ENCODE measurements at places on chromosomes 1 and 21.

GRCh38 chr1:239742416-239743109, 349.1 kb upstream of the FMN2 start:
- no peak for DNase-seq

GRCh38 chr21:44952929-44953627, 13.2 kb downstream of the SLX9 start:
- no peak for DNase-seq

DNA sequence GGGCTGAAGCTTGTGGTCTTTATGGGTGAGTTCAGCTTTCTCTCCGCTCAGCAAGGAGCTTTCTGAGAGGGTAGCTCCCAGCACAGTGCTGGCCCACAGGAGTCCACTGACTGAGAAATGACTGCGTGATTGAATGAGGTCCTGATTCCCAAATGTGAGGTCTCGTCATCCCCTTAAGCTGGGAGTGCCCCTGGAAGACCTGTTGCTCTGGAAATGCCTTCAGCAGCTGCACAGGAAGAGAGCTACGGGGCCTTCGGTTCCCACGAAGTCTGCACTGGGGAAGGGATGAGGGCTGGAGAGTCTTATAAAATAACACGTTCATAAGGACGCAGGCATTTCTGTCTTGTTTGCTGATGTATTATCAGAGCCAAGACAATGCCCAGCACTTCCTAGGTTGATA, 14.0 kb downstream of the TNNT2 start:
- no peak for DNase-seq

DNA sequence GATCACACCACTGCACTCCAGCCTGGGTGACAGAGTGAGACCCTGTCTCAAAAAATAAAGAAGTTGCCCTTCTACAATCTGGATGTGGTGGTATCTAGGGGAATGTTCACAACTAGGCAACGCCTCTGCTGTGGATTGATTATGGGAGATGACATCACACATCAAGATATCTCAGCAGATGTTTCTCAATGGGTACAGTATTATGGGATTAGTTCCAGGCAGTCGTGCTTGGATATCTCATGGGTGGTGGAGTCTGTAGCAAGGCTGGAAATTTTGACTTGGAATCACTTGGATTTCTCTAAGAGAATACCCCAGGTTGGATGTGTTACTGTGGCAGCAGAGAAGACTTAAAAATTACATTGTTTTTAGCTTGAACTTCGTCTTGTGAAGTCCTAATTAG, 7.7 kb downstream of the IFNAR2 start:
- DNase-seq: no peak

GRCh38 chr21:15333951-15334350, 269.2 kb upstream of the NRIP1 start:
- DNase-seq: no peak

GRCh38 chr1:32622806-32623681, 27.3 kb downstream of the ZBTB8OS start:
- DNase-seq: no peak

DNA sequence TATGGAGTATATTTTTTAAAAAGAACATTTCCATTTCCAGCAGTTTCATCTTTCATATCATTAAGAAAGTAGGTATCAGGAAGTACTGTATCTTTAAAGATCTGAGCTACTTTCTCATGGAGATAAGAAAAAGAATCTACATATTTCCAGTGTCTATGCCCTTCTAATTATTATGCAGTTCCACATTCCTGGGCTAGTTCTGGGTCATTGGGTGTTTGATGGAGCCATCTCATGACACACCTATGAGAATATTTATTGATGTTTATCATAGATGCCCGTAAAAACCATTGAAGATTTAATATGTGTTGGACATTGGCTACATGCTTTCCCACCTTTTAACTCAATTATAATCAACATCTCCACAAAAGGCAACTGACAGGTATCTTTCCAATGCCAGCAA, 21.0 kb downstream of the LCE4A start:
- DNase-seq: no peak

DNA sequence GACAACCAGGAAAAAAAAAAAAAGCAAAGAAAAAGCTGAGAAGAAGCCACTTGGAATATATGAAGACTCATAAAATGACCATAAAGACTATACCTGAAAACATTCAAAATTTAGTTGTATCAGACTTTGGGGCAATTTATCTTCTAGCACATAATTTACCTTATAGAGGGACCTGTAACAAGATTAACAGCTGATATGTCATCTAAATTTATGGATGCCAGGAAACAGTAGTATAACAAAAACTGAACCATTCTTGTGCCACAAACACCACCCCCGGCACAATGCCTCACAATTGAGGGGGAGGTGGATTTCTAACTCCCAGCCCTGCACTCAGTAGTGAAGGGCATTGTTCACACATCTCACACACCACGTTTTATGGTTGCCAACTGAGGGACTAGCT, 1352.0 kb downstream of the BRINP3 start:
- no peak for DNase-seq

- DNase-seq: no peak
Observed at GRCh38 chr1:27634177-27634984, 604 bp downstream of the FGR start.

DNA sequence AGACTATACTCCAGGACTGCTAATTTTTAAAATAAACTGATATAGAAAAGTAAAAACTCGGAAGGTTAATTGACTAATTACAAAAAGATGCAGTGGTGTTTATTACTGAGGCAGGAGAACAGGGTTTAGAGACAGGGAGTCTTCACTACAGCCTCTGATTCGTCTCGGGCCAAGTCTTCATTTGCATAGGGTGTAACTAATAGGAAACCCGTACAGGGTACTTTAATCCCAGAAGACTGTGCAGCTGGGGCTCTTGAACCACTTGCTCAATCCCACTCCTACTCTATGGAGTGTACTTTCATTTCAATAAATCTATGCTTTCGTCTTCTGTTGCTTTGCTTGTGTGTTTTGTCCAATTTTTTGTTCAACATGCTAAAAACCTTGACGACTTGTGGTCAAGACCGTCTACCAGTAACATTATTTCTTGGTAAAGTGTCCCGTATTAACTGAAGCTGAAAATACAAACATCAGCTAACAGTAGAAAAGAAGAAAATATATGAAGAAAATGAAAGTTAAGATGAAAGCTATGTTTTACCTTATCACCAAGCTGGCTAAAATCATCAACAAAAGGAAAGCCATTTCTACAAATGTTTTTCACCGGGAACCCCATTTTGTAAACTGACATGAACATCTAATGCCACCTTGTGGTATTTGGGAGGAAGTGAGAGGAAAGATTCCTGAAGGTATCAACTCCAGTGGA, 8.0 kb downstream of the SDHB start:
- no peak for DNase-seq

DNA sequence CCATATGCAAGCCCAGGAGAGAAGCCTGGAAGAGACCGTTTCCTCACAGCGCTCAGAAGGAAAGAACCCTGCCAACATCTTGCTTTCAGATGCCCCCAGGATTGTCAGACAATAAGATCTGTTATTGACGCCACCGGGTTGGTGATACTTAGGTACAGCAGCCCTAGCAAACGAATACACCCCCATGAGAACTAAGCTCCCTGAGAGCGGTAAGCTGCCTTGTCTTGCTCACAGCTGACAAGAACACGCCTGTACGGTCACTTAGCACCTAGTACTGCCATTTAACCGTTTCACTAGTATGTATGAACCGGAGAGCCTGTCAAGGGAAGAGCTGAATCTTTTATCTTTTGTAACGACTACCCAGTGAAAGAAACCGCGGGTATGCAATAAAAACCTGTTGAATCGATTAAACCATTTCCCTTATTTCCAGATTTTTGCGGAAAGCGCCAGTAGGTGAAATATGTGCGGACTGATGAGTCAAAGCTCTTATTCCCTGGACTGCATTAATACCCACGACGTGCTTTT, 619 bp upstream of the ZBTB8B start:
- no peak for DNase-seq

- DNase-seq: no peak
Observed at GRCh38 chr21:29557200-29557599, 258.5 kb downstream of the BACH1 start.
